Stimulated activated CD4-positive, alpha-beta T cell treated with anti-CD3 and anti-CD28 coated beads, Interleukin-12 subunit alpha, Interleukin-12 subunit beta, amount 100 ng/mL, for 24 hours (primary cell): ENCODE measurements at places on chromosomes 12 and 14.

- DNase-seq = no peak
Measured at GRCh38 chr12:71155225-71155624, 2.6 kb downstream of the TSPAN8 start.

GRCh38 chr12:49870501-49871262 lies 27.8 kb upstream of the BCDIN3D start:
- DNase-seq = no peak

DNA sequence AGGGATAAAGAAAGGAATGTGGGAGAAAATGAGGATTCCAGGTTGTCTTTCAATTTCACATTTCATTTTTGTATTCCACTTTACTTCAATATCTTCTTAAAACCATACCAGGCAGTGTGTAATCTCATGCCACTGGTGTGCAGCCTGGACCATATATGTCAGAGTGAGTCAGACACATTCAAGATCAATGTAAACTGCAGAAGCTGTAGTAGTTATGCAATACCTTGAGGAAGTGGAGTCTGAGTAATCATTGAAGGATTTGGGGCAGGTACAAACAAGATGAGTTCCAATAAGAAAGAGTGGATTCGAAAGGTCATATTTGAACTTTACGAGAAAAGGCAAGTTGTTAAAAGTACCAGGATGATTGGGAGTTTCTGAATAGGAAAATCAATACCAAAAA lies 14.1 kb downstream of the PLCZ1 start:
- no peak for DNase-seq

- DNase-seq = no peak
Measured at GRCh38 chr12:55771736-55772135, 28.8 kb downstream of the GDF11 start.

- no peak for DNase-seq
Measured at GRCh38 chr12:25884024-25884919, 74.2 kb upstream of the RASSF8 start.

DNA sequence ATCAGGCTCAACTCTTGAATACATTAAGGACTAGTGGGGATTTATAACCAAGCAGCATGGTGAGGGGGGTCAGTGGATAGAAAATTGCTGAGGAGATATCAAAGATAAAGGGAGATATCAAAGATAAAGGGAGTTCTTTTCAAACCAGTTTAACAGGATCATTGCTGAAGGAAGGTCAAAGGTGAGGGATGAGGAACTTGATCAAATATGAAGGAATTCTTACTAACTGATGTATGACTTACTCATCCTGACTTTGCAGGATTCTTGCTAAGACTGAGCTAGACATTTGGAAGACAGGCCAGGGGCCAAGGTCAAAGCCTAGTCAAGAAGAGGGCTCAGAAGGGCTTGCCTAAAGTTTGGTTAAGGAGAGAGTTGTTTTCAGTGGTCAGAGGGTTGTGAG lies 4.8 kb downstream of the ABHD4 start:
- no peak for DNase-seq
